ENCODE measurements at places on chromosomes 12 and 14.
A peak's percentile ranks its signal among the peaks of the same experiment; 100 is the strongest.

DNA sequence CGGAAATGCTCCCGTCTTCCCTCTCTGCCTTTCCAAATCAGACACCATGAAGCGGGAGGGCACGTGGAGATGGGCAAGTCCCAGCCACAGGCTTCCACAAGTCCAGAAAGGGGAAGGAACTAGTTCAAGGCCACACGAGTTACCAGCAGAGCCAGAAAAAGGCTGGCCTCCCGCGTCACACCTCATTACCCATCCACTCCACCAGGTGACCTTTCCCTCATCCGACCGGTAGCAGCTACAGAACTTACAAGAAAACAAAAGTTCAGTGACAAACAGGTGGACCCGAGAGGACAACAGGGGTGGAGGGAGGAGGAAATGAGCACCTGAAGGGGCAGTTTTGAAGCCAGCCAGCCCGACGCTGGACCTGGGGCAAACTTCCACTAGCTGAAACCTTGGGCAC lies 46.9 kb downstream of the CHGA start:
- DNase-seq = no peak

DNA sequence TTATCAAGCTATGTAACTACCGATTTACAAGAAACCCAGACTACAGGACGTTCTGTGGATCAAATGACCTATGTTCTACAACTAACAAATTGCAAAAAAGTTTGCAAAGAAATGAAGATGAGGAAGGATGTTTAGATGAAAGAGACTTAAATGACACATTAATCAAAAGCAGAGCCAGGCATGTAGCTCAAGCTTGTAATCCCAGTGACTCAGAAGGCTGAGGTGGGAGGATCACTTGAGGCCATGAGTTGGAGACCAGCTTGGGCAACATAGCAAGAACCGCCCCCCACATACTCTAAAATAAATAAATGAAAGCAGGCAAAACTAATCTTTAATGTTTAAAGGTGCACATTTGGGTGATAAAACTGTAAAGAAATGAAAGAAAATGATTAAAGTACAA lies 331.9 kb downstream of the BTG1 start:
- DNase-seq = no peak

GRCh38 chr12:106248846-106249371 lies 1.1 kb upstream of the CKAP4 start:
- DNase-seq = no peak

- no peak for DNase-seq
Observed at GRCh38 chr14:34161351-34162082, 210.6 kb upstream of the EGLN3 start.

GRCh38 chr14:98035396-98035795 lies 1236.6 kb downstream of the BCL11B start:
- DNase-seq = no peak

- no peak for DNase-seq
Observed at GRCh38 chr12:53575502-53576249, 50.5 kb downstream of the ATF7 start.

GRCh38 chr14:61525293-61526011 lies 169.9 kb upstream of the HIF1A start:
- no peak for DNase-seq

GRCh38 chr14:74478996-74479635 lies 14.0 kb downstream of the NPC2 start:
- DNase-seq = no peak

DNA sequence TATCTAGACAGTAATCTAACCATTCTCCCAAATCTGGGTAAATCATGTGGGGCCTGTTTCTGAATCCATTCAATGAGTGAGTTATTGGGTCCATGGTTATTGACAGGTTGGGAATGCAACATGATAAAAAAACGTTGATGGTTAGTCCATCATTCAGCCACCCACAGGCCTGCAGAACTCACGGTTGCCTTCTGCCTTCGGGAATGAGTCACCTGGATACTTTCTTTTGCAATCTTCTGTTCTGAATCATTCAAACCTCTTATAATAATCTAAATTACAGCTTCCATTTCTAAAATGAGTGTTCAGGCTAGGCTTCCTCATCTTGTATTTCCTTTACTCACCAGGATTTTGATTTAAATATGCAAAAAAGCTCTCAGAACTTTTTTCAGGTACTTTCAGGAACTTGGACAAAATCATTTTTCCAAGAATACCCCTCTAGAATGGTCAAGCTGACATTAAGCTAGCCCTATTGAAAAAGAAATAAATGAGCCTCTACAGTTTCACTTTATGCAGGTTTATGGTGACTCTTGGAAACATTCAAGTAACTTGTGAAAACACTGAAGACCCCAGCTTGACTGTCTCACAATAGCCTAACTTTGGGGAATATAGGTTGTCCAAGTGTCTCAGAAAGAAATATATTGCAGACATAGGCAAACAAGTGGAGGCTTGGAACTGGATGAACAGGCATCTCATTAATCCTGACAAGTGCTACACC lies 94.4 kb downstream of the KCNK10 start:
- DNase-seq = no peak

GRCh38 chr12:52539083-52539820 lies 13.7 kb downstream of the KRT71 start:
- peak; percentile 66 for DNase-seq

- DNase-seq = no peak
Observed at GRCh38 chr12:8953773-8954402, 4.4 kb upstream of the M6PR start.

GRCh38 chr12:7009512-7009911 lies 8.8 kb downstream of the LPCAT3 start:
- DNase-seq = no peak

DNA sequence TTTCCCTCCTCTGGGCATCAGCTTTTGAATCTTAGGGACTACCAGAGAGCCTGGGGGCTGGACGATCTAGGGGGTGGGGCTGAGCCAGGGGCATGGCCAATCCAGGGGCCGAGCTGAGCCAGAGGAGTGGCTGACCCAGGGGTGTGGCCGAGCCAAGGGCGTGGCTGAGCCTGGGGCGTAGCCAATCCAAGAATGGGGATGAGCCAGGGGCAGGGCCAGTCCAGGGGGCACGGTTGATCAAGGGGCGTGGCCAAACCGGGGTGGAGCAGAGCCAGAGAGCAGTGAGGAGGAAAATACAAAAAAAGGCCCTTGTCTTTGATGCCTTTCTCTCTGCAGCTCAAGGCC lies 219.3 kb upstream of the NOS1 start:
- no peak for DNase-seq

GRCh38 chr14:70821584-70822529 lies 12.5 kb upstream of the MAP3K9 start:
- DNase-seq = no peak

GRCh38 chr12:54934419-54934818 lies 50.1 kb downstream of the TESPA1 start:
- DNase-seq = no peak

GRCh38 chr14:71247106-71247505 lies 339.8 kb downstream of the PCNX1 start:
- no peak for DNase-seq

GRCh38 chr14:100562751-100563150 lies 24.5 kb downstream of the BEGAIN start:
- no peak for DNase-seq

DNA sequence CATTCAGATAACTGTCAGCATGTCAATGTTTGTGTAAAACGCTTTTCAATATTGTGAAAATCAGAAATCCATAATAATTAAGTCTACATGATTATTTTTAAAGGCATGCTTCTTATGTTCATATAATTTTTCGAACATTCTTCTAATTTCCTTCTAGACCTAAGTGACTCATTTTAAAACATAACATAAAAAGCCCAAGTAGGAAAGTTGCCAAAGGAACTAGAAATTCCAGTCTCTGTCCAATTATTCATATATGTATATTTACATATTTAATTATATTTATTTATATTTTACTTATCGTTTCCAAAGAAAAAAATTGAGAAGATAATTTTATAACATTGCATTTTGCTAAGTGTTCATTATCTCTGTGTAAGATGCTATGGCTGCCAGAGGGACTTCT lies 110.4 kb downstream of the TMTC1 start:
- no peak for DNase-seq

GRCh38 chr12:48901278-48901677 lies 24.0 kb downstream of the FKBP11 start:
- DNase-seq = no peak

DNA sequence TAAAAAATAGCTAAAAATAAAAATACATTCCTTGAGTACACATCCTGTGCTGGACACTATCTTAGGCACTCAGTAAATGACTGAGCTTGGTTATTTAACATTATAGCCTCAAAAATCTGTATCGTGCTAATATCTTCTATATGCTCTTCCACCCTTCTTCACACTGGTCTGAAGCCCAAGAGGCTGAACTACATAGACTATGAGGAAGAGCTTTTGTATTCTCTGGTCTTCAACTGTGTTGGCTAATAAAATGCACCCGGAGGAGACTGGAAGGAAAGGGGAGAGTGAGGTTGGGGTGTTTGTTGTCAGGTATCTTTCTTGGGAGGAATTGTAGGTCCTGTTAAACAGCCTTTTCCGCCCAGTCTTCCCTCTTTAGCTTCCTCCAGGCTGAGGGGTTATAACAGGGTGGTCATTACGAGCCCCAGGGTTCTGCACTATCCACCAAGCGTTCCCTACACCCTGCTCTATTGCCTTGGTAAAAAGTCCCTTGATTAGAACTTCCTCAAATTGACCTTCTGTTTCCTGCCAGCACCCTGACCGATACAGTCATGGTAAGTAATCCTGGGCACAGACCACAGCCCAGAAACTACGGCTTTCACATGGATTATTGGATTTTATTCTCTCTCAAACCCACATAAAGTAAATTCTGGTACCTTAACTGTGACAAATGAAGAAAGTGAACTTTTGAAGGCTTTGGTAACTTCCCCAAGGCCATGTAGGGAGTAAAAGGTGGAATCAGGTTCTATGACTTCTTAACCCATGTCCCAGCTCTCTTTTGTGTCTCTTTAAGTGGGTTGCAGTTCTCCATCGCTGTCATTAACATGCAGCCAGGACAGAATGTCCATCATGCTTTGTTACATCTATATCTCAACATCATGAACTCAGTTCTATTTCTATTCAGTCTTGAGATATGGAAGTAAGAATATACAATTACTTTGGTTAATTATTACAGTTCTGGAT lies 71.3 kb downstream of the PTHLH start:
- no peak for DNase-seq

- DNase-seq = no peak
Observed at GRCh38 chr12:92928421-92928961, 604 bp downstream of the EEA1 start.

DNA sequence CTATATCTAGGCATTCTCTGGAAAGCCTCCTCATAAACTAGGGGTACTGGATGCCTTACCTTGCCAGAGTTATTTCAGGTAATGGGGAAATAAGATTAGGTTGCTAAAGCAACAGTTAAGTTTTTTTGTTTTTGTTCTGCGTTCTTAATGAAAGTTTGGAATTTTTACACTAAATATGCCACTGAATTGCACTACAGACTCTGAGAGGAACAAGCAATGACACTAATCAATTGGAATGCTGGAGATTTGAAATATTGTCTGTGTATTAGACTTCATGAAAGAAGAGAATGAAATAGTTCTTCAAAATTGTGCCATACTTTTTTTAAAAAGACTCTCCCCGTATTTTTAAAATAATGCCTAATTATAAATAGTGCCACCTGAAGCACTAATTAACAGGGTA lies 287.8 kb downstream of the NAV3 start:
- DNase-seq = no peak

DNA sequence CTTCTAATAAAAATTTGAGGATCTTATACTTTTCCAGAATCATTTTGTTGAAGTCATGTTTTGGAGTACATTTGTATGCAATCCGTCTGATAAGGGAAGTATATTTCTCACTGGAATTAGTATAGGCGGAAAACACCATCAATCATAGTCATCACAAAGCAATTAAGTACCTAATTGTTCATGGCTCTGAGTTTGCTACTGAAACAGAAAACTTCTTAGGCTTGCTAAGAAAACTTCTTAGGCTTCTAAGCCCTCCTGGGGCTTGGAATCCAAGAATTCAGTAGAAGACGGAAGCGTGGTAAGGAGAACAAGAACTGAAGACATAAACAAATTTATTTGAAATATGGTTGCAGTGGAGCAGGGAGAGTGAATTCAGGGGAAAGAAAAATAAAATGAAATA lies 636.3 kb downstream of the DIO2 start:
- no peak for DNase-seq

DNA sequence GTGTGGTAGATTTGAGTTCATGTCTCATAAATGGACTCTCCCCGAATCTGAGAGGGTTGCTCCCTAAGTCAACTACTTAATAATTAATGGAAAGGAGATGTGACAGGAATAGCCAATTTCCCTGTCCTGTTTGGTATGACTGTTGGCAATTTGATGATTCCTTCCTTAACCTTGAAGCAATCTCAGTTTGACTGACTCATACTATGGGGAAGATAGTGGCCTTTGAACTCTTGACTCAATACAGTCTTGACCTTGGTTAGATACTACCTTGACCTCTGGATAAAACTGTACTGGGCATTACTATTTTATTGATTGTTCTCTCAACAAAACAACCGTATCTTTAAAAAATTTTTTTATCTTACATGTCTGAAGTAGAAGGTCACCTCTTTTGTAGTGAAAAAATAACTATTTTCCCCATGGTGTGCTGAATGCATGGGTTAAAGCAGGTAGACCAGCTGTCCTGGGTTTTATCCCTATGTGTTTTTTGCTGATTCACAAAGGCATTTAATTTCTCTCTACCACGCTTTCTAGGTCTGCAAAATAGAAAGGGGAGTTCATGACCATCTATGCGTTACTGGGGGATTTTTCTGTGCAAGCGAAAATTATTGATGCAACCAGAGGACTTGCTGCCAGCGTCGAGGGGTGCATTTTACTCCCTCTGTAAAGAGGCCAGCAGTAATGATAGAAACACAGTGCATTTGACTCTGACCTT lies 80.1 kb downstream of the ETV6 start:
- DNase-seq = no peak

GRCh38 chr14:104550340-104550860 lies 29.2 kb upstream of the C14orf180 start:
- DNase-seq = no peak

DNA sequence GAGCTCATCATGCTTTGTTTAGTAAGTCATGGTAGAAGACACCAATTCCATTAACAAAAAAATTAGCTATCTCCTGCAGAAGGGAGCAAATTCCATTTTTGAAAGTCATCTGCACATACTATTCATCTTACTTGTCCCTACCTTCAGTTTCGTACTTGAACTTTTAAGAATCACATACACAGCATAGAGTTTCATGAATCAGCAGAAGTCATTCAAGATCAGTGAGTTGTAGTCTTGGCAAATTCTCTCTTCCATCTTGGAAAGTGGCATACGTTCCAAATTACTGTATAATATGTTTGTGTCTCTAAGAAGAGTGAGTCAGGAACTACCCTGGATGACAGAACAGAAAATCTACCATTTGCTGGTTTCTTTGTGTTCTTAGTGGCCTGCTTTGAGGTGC lies 14.1 kb downstream of the VRK1 start:
- no peak for DNase-seq

DNA sequence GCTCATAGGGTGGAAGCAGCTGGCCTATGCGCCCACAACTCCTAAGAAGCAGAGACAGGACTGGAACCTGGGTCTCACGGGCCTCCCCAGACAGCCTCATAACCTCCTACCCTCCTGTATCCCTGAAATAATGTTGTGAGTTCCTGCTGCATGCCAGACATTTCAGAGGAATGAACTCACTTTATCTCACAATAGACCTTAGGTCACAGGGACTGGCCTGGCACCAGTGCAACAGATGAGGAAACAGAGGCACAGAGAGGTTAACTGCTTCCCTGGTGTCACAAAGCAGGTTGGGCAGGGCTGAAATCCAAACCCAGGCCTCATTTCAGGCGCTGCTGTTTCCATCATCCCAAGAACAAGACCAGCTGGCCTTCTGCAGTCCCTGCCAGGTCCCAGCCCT lies 5.3 kb downstream of the PHETA1 start:
- DNase-seq = no peak

GRCh38 chr14:98578204-98578603 lies 693.8 kb downstream of the BCL11B start:
- no peak for DNase-seq

GRCh38 chr12:106342397-106343213 lies 14.9 kb upstream of the POLR3B start:
- no peak for DNase-seq

Data from NCI-H187 treated with DMSO at 0.1 percent for 48 hours (cell line).